ENCODE measurements at places on chromosomes 3 and 15.

DNA sequence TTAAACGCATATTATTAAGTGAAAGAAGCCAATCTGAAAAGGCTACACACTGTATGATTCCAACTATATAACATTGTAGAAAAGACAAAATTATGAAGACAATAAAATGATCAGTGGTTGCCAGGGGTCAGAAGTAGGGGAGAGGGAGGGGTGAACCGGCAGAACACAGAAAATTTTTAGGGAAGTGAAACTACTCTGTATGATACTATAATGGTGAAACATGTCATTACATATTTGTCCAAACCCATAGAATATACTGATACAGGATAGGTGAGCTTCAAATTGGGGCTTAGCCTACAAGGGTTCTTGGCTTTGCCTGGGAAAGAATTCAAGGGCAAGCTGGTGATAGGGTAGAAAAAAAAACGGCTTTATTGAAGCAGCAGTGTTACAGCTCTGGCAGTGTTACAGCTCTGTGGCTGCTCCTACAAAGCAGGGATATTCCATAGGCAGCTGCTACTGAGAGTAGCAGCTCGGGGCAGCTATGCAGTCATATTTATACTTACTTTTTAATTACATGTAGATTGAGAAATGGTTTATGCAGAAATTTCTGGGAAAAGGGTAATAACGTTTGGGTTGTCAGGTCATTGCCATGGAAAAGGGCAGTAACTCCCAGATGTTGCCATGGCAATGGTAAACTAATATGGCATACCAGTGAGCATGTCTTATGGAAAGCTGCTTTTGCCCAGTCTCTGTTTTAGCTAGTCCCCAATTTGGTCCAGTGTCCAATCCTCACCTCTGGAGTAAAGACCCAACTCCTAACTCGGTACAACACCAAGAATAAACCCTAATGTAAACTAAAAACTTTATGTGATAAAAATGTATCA lies 125.1 kb upstream of the SLC25A36 start:
- DNase-seq, result no peak

DNA sequence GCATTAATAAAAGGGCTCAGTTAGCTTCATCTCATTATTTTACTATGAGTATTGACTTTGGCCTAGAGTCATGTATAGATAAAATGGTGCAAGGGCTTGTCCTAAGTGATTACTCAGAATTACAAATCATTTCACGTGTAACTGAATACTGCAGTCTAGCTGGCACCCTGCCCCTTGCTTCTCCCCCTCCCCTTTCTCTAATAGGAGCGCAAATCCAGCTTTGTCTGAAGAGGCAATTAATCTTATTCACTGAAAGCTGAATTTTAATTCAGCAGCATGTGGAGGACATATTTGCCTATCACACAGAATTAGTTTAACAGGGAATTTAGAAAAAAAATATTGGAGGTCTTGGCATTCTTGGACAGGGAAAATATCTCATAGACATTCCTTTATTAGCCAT lies 412.1 kb upstream of the DPH6 start:
- DNase-seq, result no peak

- DNase-seq, result no peak
Measured at GRCh38 chr3:98978068-98978811, 76.7 kb upstream of the DCBLD2 start.

DNA sequence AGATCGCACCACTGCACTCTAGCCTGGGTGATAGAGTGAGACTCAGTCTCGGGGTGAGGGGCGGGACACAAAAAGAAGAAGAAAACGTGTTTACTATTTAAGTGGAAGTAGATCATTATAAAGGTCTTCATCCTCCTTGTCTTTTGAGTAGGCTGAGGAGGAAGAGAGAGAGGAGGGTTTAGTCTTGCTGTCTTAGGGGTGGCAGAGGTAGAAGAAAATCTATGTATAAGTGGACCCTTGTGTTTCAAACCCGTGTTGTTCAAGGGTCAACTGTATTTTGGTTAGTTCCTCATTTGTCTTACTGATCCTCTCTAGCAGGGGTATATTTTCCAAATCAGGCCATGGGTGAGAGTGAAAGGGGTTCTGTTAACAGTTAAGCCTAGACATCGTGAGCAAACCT lies 40.1 kb downstream of the TRIM71 start:
- no peak for DNase-seq

DNA sequence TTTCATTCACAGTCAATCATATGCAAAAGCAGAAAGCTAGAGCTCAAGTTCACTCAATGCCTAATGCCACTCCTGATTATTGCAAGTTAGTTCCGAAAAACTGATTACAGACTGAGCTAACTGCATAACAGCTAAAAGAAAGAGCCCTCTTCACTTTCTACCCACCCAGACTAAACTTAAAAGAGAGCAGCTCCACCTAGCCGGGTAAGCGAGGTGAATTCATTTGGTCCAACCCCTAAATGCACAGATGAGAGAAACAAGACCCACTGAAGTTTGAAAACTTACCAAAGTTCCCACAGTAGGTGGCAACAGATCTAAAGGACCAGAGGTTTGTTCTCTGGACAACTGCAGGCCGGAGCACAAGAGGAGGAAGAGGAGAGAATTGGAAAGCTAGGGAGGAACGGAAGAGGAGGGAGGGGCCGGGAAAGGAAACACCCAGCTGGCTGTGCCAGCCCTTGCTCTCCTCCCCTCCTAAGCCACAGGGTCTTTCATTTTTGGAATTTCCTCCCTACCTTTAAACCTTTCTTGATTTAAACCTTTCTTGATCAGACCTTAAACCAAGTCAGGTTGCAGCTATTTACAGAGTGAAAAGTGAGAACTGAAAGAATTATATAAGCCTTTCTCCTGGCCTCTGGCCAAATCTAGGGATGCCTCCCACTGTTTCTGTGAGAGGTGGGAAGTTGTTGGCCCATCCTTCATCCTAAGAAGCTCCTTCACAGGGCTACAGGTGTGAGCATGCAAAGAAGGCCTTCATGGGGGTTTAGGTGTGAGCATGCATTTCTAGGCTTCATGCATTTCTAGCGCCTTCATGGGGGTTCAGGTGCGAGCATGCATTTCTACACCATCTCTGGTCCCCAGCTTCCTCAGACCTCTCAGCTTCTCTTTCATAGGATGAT lies 114.7 kb upstream of the LMOD3 start:
- DNase-seq, result no peak

GRCh38 chr3:60144071-60144470 lies 1094.2 kb upstream of the CFAP20DC start:
- no peak for DNase-seq

DNA sequence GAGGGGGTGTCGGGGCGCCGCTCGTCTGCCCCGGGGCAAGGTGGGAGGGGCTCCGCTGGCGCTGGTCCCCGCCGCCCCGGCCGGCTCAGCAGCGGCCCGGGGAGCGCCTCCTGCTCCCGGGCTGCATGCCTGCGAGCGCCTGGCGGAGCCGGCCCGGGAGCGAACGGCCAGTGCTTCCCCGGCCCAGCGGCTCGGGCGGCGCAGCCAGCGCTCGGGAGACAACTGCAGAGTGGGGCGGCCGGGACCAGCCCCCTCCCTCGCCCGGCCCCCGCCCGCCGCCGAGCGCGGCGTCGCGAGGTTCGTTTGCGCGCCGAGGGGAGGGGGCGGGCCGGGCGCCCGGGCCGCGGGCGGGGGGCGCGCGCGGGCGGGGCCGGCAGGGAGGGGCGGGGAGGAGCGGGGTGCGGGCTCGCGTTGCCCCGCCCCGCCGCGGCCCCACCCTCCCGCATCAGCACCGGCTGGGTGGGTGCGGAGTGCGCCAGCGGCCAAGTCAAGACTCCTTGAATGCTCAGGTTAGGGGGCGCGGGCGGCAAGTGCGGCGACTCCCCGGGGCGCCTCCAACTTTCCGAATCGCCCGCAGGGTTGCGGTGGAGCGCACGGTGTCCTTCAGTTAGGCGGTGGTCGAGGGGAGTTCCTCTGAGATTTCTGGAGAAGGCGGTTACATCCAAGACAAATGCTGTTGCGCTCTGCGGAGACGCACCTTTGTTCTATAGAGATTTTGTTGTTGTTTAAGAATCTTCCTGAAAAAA lies at the start of gene RGMA:
TSS of gene RGMA (minus strand) at position 231 of the 746 bp plus-strand sequence. CDS start 279 bp downstream, outside the sequence.
- peak; percentile 63 for DNase-seq

All from hindlimb muscle (tissue), 1 donor.